ENCODE measurements at places on chromosomes 13 and 19.

GRCh38 chr13:58207501-58207900 lies 576.0 kb downstream of the PCDH17 start:
- no peak for DNase-seq

GRCh38 chr19:39768786-39769185 lies 9.9 kb upstream of the LEUTX start:
- DNase-seq = no peak

DNA sequence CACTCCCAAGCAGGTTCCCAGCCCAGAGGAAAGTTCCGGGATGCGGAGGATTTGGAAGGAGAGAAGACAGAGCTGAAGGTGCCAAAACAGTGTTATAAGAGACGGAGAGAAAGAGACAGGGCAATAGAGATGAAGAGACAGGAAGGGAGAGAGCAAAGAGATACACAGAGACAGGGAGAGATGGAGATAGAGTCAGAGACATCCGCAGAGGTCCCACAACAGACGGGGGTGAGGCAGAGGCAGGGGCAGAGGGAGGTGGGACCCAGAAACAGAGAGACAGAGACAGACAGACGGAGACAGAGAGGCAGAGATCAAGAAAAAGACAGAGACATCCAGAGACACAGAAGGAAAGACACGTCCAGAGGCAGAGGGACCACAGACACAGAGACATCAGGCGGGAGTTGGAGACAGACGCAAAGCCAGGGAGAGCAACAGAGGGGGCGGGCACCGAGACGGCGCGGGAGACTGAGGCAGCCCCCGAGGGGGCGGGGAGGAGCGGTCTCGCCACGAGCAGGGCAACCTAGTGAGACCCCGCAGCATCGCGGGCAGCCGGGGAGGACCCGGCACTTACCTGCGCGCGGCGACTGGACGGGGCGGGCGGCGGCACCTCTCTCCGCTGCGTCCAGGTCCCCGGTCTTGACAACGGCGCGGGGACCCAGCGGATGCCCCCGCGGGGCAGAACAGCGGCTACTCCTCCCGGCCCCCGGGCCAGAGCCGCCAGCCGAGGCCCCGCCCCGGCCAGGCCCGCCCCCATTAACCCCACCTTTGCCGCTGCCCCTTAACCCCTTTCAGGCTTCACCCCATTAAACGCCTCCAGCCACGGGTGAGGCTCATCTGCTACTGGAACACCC lies at the start of gene GPR4:
TSS of gene GPR4 (minus strand) at position 689 of the 851 bp plus-strand sequence. CDS start 10,346 bp downstream, outside the sequence.
- DNase-seq = no peak

GRCh38 chr19:40754611-40755247 lies 3.7 kb downstream of the SNRPA start:
- no peak for DNase-seq

DNA sequence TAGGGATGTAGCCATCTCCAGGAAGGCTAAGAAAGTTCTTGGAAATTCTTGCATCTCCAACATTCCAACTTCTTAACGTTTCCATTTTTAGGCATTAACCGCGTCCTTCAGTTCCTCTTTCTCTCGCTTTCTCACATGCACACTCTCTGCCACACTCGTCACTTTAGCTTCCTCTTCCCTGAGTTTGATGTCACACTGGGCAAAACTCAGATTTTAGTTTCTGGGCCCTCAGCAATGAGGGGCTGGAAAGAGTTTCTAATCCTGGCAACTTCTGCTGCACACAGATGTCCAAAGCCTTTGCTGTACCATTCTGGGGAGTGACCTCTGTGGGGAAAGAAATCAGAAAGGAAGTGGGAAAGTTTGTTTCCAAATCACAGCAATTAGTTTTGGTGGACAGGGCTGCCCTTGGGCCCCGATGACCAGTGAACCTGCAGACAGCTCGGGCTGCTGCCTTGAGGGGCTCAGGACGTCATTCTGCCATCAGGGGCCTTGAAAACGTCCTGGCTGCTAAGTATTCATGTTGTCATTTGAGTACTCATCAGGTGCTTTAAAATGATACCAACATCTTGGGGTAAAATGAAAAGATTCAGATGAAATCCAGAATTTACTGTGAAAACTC lies 89.3 kb downstream of the KL start:
- no peak for DNase-seq

GRCh38 chr13:35881360-35881759 lies 249.8 kb downstream of the DCLK1 start:
- DNase-seq = no peak

DNA sequence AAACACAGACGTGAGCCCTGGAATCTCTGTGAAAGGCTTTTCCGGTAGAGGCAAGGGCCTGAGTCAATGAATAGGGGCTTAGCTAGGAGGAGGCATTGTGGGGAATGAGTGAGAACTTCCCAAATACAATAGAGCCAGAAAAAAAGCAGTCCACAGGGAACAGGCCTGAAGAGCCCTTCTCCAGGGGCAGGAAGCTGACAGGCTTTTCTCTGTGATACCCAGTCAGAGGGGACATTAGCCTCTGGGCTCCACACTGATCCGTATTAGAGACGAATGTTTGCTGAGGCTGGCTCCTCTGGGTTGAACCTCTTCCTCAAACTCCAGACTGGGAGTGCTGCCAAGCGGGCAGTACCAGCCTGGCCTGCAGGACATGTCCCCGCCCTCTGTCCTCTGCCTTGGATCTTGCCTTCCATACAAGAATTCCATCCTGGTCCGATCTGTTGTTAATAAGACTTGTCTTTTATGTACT lies 2.3 kb downstream of the DHRS12 start:
- DNase-seq = no peak

- no peak for DNase-seq
Measured at GRCh38 chr19:6599866-6600454, 9.0 kb upstream of the CD70 start.

GRCh38 chr19:29639086-29639485 lies 26.2 kb upstream of the PLEKHF1 start:
- no peak for DNase-seq

GRCh38 chr13:111011899-111012298 lies 97.0 kb upstream of the ANKRD10 start:
- no peak for DNase-seq

DNA sequence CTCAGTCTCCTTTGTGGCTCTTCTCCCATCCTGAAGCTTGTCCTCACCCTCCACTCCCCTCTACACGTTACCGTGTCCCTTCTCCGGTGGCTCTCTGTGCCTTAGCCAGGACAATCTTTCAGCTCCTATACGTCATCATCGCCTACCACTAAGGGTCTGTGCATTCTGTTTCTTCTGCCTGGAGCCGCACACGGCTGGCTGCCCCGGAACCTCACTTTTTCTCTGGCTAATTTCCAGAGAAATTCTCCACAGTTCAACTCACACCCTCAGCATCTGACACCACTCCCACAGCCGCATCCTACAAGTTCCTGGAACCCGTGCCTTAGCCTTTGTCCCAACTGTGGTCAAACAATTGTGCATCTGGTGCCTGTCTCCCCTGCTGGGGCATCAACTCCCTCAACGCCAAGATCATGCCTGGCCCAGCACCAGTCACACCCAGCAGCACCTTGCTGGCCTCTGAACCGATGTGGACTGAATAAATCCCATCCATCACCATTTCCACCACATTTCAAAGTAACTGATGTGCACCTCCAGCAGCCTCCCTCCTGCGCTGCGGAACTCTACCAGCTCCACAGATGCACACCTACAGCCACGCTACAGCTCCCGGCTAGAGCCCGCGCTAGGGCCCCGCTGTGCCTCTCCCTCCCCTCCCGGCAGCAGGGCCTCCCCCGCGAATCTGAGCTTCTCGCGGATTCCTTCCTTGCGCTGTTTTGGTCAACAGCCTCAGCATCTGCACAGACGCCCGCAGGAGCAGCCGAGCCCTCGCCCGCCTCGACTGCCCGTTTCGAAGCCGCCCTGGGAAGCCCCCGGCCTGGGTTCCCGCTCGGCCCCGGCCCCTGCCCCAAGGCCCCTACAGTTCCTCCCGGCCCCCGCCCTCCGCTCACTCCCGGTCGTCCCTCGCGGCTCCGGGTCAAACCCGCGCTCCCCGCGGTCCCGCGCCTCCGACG lies 689 bp downstream of the DCUN1D2 start:
- peak; percentile 23 for DNase-seq

DNA sequence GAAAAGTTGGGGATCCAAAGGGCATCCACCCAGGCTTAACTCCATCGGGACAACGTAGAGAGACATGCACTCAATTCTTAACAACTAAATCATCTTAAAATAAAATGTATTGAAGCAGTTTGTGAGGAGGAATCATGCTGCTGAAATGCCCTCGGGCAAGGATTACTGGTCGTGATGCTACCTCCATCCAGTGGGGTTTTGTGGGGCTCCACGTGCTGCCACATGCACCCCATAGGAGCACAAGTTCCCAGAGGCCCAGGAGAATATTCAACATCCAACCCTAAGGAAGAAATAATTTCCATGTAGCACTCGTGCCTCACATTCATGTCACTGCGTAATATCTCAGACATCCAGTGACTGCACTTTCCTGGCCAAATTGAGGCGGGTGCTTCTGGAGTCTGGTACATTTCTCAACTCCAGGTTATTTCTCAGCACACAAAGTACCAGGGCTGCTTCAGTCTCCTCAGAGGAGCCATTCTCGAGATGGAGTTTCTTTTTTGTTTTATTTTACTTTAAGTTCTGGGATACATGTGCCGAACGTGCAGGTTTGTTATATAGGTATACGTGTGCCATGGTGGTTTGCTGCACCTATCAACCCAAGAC lies 429.8 kb downstream of the FOXO1 start:
- DNase-seq = no peak

DNA sequence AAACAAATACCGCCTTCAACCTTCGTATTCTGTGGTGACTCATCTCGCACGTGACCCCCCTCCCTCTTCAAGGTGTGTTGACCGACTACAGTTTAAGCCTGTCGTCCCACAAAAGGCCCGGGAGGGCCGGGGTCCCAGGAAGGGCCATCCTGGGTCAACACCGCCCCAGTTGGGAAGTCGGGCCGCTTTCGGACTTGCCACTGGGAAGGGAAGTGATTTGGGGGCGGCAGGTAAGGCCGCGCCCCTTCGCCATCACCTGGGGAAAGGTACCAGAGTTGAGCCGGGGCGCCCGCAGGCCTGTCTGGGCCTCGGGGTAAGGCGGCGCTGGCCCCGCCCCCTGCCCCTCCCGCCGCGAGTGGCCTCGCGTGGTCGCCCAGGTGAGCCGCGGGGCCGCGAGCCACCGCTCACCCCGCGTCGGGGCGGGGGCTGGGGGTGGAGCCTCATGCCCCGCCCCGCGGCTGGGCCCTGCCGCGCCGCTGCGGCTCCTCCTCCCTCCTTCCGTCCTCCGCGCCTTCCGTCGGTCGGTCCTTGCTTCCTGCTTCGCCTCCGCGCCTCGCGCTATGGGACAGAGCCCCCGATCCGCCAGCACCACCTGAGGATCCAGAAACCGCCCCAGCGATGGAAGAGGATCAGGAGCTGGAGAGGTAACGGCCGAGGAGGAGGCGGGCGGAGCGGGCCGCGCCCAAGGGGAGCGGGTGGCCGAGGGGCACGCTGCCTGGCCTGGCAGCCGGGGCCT lies at the start of gene POLR1D:
TSS of gene POLR1D (plus strand) at position 527 of the 736 bp plus-strand sequence. CDS start at position 619, 92 bp downstream.
- DNase-seq = peak; percentile 87

DNA sequence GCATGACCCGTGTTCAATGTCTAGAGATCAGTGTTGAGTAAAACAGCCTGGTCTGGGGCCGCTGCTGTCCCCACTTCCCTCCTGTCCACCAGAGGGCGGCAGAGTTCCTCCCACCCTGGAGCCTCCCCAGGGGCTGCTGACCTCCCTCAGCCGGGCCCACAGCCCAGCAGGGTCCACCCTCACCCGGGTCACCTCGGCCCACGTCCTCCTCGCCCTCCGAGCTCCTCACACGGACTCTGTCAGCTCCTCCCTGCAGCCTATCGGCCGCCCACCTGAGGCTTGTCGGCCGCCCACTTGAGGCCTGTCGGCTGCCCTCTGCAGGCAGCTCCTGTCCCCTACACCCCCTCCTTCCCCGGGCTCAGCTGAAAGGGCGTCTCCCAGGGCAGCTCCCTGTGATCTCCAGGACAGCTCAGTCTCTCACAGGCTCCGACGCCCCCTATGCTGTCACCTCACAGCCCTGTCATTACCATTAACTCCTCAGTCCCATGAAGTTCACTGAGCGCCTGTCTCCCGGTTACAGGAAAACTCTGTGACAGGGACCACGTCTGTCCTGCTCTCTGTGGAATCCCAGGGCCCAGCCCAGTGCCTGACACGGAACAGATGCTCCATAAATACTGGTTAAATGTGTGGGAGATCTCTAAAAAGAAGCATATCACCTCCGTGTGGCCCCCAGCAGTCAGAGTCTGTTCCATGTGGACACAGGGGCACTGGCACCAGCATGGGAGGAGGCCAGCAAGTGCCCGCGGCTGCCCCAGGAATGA lies 1.5 kb upstream of the CEACAM5 start:
- DNase-seq = peak; percentile 78

GRCh38 chr19:31109636-31110035 lies 239.6 kb downstream of the TSHZ3 start:
- DNase-seq = no peak

GRCh38 chr19:11495481-11495880 lies 10.2 kb downstream of the ZNF653 start:
- DNase-seq = no peak

GRCh38 chr13:92734545-92734944 lies 492.1 kb upstream of the GPC6 start:
- DNase-seq = no peak

GRCh38 chr19:6062274-6062673 lies 48.0 kb downstream of the RFX2 start:
- no peak for DNase-seq

DNA sequence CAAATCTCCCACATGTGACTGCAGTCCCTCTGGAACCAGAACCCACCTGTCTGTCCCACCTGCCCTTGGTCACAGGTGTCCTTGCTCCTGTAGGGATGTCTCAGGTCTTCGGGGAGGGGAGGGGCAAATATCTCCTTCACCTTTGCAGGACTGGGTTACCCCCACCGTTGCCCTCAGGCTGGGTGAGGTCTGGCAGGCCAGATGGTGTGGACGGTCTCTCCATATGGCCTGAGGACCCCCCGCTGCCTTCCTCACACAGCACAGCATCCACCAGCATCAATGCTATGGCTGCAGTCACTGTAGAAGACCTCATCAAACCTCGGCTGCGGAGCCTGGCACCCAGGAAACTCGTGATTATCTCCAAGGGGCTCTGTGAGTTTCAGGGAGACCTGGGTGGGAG lies 10.0 kb downstream of the SLC5A5 start:
- no peak for DNase-seq

GRCh38 chr19:19742773-19743172 lies 9.9 kb upstream of the ZNF14 start:
- DNase-seq = no peak

DNA sequence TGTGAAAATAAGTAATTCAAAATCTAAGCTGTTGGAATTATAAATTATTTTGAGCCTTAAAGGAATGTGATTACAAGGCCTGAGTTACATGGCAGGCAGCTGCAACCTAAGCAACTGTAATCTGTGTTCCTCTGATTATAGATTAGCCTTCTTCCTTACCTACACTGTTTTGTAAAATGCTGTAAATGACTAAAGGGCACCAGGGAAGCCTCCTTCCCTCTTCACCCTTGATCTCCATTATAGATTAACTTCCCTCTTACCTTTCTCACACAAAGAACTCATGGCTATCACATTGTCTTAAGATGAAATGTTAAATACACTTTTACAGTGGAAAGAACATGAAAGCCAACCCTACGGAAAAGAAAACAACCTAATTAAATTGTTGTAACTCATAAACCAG lies 423.7 kb upstream of the KLF12 start:
- no peak for DNase-seq

DNA sequence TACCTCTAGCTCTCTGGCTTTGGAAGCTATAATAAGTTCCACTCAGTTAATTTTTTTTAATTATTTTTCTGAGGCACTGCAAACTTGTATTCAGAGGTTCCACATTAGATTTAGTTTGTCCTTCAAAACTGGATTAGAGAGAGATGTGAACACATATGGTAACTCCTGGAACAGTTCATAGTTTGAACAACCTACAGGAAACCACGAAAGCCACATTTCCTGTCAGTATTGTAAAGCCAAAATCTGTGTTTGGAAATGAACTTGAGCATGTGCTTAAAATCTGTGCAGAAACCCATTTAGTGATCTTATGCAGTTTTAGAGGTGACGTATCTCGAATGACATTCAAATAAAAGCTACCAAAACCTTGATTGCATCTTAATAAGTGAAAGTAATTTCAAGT lies 1952.0 kb downstream of the OLFM4 start:
- no peak for DNase-seq

Data from Caki2 (cell line).